ENCODE measurements at places on chromosomes 3 and 15. TPM values are rescaled to one million over a fixed set of nuclear protein-coding genes. Genes with fewer than 3 reads are reported as not detected.

- H3K27ac ChIP-seq = peak overlapping the region; percentile 50
- peaks cover 26% of the 10 kb centered on the region for H3K4me1 ChIP-seq
- no peak overlapping the region for H3K4me3 ChIP-seq
- no peaks in the 10 kb centered on the region for H3K27me3 ChIP-seq
Observed at GRCh38 chr3:99534951-99535704, 103.3 kb upstream of the COL8A1 start.

DNA sequence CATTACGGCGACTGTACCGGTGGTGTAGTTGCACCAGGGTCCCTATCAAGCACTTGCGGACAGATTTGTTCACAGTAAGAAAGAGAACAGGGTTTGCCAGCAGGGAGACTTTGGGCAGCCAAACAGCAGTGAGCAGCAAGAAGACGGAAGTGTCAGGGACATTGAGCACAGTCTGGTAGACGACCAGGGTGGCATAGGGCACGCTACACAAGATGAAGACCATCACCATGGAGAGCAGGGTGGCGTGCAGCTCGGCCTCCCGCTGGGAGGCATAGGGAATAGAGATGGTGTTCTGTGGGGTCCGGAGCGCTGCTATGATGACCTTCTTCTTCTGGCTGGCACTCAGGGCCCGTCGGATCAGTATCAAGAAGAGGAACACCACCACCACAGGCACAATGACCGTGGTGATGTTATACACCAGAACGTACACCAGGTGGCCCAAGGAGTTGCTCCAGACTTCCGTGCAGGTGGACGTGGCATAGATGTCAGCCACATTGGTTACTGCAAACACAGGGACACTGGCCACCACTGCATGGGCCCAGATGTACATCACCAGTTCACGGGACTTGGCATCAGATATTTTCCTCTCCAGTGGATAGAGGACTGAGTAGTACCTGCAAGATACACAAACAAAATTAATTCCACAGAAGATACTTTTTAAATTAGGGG lies 19.1 kb upstream of the FSIP1 start:
- no peaks in the 10 kb centered on the region for H3K36me3 ChIP-seq
- no peaks in the 10 kb centered on the region for H3K27me3 ChIP-seq
- no peak overlapping the region for H3K4me3 ChIP-seq
- DNase-seq = peak; percentile 51
- peaks cover 9% of the 10 kb centered on the region for H3K4me1 ChIP-seq
- H3K27ac ChIP-seq = no peak overlapping the region

The ABHD6 gene
- total RNA-seq = 3.9 TPM

DNA sequence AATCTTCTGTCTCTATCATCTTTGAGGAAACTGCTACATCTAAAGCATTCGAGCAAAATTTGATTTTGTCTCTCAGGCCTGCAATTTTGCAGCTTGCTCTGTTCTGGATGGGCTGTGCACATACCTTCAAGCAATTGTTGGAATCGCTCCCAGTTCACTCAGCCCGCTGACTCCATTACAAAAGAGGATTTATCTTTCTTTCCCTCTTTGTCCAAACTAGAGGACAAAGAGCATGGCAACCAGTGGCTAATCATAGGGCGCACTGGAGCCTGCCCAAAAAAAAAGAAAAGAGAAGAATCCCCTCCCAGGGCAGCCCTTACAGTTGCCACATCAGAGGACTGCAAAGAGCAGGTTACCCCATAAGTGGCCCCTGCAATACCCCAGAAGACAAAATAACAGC lies 49.0 kb upstream of the DUT start:
- H3K27ac ChIP-seq = no peak overlapping the region

DNA sequence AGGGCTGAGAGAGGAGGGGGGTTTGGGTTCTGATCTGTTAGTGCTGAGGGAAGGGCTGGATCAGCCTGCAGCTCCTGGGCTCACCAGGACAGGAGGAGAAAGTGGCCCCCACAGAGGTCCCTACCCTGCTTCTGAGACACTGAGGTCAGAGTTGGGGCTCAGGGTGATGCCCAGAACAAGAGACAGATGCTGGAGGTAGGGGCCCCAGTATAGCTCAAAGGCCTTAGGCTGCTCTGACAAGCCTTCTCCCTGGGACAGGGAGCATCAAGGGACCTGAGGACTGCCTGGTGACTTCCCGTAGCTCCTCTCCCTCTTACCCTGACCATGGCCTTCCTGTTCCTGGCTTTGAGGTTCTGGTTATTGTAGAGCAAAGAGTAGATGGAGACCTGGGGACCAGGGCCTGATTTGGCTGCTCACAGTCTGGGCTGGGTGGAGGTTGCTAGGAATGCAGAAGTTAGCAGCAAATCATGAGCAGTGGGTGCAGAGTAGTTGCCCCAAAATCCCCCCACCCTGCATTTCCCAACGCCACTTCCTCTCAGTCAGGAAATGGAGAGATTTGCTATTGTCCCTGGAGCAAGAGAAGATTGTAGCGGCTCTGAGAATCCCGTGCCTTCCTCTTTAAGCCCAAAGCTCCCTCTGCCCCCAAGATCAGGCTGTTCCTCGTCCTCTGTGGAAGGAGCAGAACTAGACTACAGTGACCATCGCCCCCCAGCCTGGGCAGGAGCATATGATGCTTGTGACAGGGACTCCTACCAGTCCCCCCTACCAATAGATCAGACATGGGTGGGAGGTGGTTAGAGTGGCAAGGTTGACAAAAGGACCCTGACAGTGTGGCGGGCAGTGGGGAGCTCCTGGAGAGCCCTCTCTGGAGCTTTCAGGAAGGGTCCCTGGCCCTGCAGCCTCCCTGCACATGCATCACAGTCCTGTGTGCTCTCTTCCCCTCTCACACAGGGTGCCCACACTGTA lies 47.4 kb upstream of the SEC22A start:
- H3K27me3 ChIP-seq = no peaks in the 10 kb centered on the region
- H3K36me3 ChIP-seq = peaks cover 21% of the 10 kb centered on the region
- H3K4me1 ChIP-seq = no peaks in the 10 kb centered on the region
- H3K4me3 ChIP-seq = no peak overlapping the region

The IGSF11 gene
- total RNA-seq = not detected

DNA sequence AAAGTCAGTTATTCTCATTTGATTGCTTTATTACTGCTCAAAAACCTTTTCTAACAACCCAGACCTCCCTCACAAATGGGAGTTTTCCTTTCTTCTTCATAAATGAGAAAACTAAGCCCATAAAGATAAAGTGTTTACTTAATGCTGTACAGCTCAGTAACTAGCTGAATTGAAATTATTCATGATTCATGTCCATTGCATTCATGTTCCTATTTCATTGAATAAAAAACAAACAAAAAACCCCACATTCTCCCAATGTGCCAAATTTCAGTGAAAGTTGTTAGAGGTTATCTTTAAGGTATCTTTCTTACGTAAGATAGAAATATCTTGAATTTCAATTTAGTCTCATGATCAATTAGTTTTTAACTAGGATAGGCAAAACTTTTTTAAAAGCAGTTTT lies 2.8 kb downstream of the PLSCR2 start:
- H3K27ac ChIP-seq = peak overlapping the region; percentile 85
- no peaks in the 10 kb centered on the region for H3K36me3 ChIP-seq
- no peak overlapping the region for H3K4me3 ChIP-seq
- H3K4me1 ChIP-seq = peaks cover 20% of the 10 kb centered on the region

DNA sequence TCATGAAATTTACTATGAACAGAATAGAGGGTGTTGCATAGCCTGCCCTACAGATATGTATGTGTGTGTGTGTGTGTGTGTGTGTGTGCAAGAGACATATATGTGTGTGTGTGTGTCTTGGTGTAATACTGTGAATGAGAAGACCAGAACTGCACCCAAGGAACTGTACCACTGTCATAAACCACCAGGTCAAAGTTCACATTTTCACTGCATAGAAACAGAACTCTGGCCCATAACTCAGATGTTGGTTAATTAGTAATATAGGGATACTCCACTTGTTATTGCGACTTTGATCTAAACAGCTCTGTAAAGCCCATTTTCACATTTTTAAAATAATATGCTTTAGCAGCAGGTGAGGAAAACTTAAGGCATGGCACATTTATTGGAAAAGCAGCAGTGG lies 111.8 kb downstream of the IGF2BP2 start:
- H3K36me3 ChIP-seq = peaks cover 3% of the 10 kb centered on the region
- H3K4me1 ChIP-seq = peaks cover 58% of the 10 kb centered on the region
- H3K27ac ChIP-seq = no peak overlapping the region
- no peaks in the 10 kb centered on the region for H3K27me3 ChIP-seq

The SLC35G2 gene
- 7.6 TPM for total RNA-seq

DNA sequence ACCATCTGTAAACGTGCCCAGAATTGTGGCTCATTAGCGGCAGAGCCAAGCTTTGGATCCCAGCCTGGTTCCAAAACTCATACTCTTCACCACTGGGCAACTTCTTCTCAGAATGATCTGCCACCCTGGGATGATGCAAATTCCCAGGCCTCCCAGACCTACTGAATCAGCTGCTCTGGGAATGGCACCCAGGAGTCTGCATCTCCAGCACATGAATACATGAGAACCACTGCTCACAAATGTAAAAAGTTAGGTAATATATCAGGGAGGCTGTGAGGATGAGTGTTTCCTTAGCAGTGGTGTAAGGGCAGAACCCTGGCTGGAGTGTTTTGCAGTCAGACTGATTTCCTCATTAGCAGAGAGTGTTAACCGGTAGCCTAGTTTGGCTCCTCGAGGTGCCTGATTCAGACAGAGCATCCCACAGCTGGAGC lies 94.2 kb downstream of the LIPC start:
- H3K36me3 ChIP-seq = no peaks in the 10 kb centered on the region
- no peak overlapping the region for H3K4me3 ChIP-seq
- H3K27ac ChIP-seq = no peak overlapping the region
- no peaks in the 10 kb centered on the region for H3K27me3 ChIP-seq

The GOLGA6L9 gene
- total RNA-seq = 4.1 TPM

GRCh38 chr3:41997702-41998550 lies 36.0 kb upstream of the ULK4 start:
- no peak overlapping the region for H3K4me3 ChIP-seq
- H3K4me1 ChIP-seq = peaks cover 6% of the 10 kb centered on the region
- H3K36me3 ChIP-seq = no peaks in the 10 kb centered on the region
- H3K27ac ChIP-seq = no peak overlapping the region
- no peaks in the 10 kb centered on the region for H3K27me3 ChIP-seq

The TMEM40 gene
- 58.4 TPM for total RNA-seq

The SLC24A5 gene
- not detected for total RNA-seq
